ENCODE measurements at places on chromosomes 11 and 22.

DNA sequence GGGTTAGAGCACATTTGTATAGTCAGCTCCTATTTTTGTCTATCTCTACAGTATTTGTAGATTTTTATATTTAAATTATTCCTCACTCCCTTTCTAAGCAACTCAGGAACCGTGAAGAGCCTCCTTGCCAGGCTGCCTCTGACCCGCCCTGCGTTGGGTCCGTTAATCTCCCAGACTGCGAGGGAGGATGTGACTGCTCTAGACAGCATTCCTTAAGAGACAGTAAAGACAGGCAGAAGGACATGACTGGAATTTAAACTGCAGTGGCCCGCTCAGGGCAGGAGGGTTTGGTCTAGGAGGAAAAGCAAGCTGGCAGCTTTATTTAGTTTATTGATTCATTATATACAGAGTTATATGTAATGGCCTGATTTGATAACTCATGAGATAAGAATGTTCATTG, 413.7 kb downstream of the TMEM135 start:
- no peak for DNase-seq

DNA sequence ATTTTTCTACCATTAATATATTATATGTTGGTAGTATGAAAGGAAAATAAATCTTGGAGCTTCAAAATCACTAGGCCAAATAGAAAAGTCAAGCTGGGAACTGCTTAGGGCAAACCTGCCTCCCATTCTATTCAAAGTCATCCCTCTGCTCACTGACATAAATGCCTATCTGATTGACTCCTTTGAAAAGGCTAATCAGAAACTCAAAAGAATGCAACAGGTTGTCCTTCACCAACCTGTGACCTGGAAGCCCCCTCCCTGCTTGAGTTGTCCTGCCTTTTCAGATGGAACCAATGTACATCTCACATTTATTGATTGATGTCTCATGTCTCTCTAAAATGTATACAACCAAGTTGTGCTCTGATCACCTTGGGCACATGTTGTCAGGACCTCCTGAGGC, 3.2 kb upstream of the TRIM34 start:
- no peak for DNase-seq

DNA sequence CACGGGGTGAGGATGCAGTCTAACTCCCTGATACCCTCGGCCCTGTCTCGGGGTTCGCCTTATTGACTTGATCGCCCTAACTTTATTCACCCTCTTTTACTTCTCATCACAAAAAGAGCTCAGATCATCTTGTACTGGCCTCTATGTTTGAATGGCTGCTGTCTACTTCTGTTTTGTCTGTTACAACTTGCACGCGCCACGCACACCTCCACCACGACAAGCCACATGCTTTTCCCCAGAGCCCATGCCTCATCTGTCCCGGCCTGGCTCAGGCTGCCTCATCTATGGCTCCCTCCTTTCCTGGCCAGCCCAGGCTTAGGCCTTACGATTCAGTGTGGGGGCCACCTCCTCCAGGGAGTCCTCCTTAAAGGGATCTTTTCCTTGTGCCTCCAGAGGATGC, 180.9 kb downstream of the EFCAB6 start:
- DNase-seq: no peak

DNA sequence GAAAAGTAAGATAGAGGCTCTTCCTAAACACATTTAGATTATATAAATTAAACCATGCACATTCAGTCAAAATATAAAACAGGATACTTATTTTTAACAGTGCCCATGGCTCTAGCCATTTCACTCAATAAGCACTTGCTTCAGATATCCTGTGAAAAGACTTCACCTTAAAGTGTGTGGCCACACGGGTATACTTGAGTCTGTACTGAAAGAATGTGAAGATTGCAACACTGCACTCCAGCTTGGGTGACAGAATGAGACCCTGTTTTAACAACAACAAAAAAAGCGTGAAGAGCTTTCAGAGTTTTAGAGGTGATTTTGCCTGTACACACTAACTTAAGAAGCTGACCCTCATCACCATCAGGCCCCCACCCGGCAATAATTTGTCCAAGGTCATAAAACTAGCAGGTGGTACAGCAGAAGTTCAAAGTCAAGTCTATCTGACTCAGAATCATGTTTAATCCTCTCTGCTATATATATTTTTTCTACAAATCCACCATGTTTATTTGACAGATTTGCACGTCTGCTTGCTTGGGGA, 203.5 kb upstream of the GUCY1A2 start:
- no peak for DNase-seq

GRCh38 chr11:66818231-66818955, 24.8 kb upstream of the RCE1 start:
- no peak for DNase-seq

- DNase-seq: no peak
Measured at GRCh38 chr11:19872512-19873145, 160.0 kb downstream of the NAV2 start.

- no peak for DNase-seq
Measured at GRCh38 chr11:75317446-75318122, 33.9 kb downstream of the ARRB1 start.

- DNase-seq: peak; percentile 73
Measured at GRCh38 chr11:9601037-9601875, 27.8 kb downstream of the WEE1 start.

- no peak for DNase-seq
Measured at GRCh38 chr11:69814411-69814810, 4.8 kb downstream of the FGF3 start.

- DNase-seq: no peak
Measured at GRCh38 chr22:21033895-21034294, 1.5 kb upstream of the SLC7A4 start.

DNA sequence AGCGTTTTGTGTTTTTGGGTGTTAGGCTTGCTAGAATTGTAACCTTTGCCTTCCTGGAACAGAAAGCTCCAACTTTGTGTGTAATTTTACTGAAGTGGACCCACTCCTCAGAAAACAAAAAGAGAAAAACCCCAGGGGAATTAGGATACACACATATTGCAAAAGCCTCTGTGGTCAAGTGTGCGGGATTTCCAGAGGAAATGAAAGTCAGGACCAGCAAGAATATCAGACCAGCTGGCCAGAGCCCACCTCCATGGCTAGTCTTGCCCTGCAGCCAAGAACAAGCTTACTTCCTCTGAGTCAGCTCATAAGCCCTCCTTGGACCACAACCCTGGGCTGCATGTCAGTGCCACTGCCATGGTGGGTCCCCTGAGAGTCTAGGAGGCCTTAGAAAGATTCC, 37.0 kb upstream of the FTH1 start:
- peak; percentile 66 for DNase-seq

- DNase-seq: peak; percentile 72
Measured at GRCh38 chr22:24427500-24428164, at the start of gene ADORA2A. ADORA2A (plus strand) TSS chr22:24427599; CDS start chr22:24433405, 5,806 bp downstream.

DNA sequence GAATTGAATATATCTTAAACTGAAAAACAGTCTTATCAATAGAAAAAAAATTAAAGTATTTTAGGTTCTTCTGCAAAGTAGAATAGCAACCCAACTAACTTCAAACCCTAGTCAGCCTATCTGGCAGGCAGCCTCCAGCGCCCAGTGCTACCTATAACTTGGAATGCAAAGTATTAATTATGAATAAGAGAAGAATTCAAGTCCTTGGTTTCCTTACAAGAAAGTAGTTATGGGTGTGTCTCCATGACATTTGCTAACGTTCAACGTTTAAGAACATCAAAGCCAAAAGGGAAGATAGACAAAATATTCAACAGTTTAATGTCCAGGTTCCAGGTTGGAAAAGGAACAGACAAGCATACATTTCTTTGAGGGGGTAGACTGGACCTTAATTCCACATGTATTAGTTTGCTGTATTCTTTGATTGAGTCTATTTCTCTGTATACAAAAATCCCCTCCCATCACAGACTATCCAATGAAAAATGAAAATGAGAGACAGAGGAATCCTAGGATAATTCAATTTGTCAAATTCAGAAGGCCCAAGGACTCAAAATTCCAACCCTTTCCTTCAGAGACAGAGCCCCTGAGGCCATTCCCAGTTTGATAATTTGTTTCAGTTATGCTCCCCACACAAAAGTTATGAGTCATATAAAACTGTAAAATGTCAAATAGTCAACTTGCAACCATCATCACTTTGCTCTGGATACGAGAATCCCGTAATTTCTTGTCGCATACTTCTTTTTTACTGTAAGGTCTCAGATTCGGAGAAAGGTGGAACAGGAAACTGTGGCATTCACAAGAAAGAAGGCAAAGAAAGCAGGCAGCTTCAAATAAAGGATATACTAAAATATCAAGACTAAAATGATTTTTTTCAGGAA, 83.7 kb upstream of the CHRM4 start:
- DNase-seq: no peak

DNA sequence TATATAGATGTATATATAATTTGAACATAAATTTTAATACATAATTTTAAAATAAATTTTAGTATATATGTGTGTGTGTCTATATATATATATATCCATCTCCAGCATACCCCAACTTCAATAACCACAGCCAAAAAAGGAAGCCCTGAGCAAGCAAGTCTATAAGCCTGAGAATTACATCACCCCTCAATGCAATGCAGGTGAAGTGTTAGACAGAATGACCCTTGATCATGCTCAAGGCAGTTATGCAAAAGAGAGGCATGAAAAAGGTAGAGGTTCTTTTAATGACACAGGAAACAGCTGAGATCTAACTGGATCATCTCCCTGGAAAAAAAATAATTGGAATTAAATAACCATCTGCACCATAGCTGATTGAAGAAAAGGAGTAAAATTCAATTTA, 557.9 kb upstream of the ANO5 start:
- no peak for DNase-seq

- DNase-seq: no peak
Measured at GRCh38 chr11:16860617-16861016, 122.2 kb downstream of the C11orf58 start.

DNA sequence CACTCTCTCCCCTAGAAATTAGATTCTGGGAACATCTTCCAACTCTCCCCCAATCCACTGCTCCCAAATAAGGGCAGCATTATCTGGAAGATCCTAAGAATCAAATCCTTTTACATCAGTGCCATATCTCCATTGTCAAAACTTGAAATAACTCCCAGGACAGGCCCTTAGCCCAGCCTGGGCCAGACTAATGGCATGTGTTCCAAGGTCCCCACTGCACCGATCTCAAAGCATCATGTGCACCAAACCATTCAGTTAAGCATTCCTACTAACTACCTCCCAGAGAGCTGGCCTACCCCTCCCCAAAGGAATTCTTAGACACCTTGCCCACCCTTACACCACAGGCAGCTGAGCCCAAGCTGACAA, 44.2 kb upstream of the POU2AF1 start:
- DNase-seq: no peak

GRCh38 chr11:132648851-132649250, 883.5 kb downstream of the OPCML start:
- DNase-seq: no peak

- DNase-seq: no peak
Measured at GRCh38 chr22:25546751-25547150, 17.7 kb upstream of the GRK3 start.

DNA sequence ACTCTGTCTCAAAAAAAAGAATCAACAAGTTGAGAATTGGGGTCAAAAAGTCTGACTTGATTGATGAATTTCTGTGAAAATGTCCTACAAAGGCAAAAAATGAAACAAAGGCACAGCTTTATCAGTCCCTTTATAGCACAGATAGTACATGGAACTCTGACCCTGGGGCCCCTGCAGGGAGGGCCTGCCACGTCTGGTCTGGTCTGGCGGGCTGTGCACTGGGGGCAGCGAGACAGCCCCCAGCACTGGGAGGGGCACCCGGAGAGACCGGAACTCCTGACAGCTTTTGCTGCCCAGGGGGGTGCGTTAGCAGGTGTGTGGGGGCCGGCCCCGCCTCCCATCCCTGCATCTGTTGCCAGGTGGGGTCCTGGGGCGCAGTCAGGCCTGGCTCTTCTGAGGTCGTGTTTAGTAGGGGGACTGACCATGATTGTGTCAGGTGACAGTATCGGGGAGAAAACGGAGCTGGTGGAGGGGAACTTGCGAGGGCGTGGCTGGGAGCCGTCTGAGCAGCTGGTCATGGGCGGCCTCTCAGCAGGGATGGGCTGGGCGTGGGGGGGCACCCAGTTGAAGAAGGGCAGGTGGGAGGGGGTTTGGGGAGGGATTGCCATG, 51.7 kb downstream of the GRAMD4 start:
- DNase-seq: no peak

DNA sequence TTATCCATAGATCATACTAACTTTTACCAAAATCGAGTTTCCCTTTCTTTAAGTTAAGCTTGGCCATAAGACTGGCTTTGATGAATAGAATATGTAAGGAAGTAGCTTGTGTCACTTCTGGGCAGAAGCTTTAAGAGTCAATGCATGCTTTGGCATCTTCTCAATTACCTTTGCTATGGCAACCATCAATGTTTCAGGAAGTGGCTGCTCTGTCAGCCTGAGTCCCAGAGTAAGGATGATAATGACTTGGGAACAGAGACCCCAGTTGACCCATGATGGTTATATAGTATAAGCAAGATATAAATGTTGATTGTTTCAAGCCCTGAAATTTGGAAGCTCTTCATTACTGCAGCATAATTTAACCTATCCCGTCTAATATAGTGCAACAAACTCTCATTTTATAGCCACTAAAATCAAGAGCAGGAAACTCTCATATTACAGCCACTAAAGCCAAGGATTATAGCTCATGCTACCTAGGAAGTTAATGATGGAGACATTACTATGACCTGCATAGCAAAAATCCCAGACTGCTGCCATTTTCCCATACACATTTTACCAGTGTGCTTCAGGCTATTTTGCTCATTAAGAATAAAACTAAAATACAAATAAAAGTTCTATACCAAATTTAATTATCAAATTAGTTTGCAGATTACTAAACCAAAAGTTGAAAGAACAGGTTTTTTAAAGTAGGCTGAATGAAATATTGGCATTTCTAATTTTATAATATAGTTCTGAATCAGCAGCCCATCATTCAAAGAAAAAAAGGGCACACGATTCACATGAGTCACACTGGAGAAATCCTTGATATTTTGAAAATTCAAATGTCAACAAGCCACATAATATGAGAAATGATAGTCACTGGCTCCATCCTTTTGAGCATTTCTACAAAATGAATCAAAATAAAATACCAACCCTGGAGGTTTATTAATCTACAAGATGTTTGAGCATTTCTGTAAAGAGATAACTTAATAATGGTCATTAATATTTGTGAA, 23.8 kb downstream of the FSHB start:
- no peak for DNase-seq

- DNase-seq: peak; percentile 43
Measured at GRCh38 chr22:18970176-18970947, 34.3 kb upstream of the PRODH start.

- DNase-seq: no peak
Measured at GRCh38 chr11:100741866-100742625, 55.0 kb downstream of the ARHGAP42 start.

Measured in GM13976 (cell line).